Right forelimb (tissue), 1 donor: ENCODE measurements at places on chromosomes 7 and 10.

- no peak for DNase-seq
These were observed 44.8 kb upstream of the ADO start for GRCh38 chr10:62759599-62760175.

DNA sequence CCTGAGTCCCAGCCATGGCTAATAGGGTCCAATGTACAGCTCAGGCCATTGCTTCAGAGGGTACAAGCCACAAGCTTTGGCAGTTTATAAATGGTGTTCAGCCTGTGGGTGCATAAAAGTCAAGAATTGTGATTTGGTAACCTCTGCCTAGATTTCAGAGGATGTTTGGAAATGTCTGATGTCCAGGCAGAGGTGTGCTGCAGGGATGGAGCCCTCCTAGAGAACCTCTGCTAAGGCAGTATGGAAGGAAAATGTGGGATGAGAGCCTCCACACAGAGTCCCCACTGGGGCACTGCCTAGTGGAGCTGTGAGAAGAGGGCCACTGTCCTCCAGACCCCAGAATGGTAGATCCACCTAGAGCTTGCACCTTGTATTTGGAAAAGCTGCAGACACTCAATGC is 779.9 kb downstream of the GRM8 start:
- no peak for DNase-seq

DNA sequence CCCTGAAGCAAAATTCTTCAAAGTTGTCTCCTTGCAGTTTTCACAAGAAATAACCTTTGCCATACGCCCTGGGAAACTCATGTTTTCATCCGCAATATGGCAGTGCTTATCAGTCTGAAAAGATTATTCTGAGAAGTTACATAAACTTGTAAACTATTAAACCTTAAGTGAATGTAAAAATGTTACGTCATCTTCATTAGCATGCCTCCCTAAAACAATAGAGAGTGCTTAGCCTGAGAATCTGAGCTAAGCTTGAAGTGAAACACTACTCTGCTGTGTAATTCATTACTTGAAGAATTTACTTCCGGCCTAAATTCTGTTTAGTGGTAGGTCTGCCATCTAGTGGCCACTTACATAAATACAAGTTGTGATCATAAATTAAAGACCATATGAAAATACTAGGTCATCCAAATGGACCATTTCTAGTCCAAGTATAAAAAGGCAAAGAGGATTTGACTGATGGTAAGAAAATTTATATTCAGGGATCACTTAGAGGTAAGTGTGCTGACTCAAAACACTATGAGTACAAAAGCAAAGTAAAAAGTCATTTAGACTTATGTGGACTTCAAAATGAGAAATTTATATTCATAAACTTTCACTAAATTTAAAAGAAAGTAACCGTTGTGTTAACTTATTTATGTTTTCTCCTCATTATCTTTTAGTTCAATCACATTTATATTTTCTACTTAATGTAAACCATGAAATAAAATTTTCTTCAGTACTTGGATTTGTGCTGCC is 745.1 kb upstream of the LRRTM3 start:
- no peak for DNase-seq

DNA sequence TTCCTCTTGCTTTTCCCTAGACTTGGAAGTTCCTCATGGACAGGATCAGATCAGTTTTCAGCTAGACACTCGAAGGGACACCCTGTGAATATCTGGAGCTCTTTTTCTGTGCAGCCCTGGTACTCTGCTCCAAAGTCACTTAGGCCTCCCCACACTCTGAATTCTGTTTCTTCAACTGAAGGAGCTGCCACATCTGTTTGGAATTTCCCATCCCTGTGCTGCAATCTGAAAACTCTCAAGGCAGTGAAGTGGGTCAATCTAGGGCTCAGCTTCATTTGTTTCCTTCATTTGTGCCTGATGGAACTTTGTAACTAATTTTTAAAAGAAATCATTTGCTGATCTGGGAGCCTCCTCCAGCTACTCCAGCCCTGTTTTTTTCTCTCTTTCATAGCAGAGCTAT is 9.6 kb downstream of the EPC1 start:
- DNase-seq, result no peak

GRCh38 chr10:123142701-123143161 is 5.2 kb upstream of the HMX2 start:
- no peak for DNase-seq

- no peak for DNase-seq
These were observed 2.6 kb downstream of the PNLIP start for GRCh38 chr10:116548301-116548700.

DNA sequence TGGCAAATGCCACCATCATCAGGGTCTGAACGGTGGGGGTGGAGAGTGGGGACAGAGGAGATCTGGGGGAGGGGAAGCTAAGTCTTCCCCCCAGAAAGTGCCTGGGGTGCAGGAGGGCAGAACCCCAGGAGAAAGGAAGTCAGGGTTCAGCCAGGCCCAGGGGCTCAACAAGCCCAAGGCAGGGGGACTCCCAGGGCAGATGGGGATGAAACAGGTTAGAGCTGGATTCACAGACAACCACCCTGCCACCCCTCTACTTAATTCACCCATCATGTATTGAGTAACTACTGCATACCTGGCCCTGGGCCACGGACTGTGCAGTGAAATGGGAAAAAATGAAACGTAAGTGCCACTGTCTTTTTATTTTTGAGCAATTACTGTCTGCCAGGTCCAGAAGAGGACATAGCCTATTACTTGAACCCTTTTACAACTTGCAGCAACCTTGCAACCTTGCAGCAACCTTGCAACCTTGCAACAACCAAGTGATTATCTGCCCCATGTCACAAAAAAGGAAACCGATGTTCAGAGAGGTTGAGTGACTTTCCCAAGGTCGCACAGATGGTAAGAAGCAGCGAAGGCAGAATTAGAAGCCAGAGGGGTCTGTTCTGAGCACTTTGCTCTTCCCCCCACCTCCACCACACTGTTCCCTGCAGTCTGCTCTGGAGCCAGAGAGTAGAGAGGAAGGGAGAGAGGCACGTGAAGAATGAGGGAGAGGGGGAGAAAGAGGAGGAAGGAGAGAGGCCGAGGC is 4.8 kb downstream of the ELN start:
- no peak for DNase-seq

GRCh38 chr7:152522571-152523067 is 86.8 kb upstream of the KMT2C start:
- peak; percentile 76 for DNase-seq

- DNase-seq, result no peak
These were observed 119.3 kb upstream of the TCERG1L start for GRCh38 chr10:131430716-131431412.
